AG10803 (cell line): ENCODE measurements at places on chromosomes 3 and 15.

GRCh38 chr3:31405515-31405914 lies 127.2 kb upstream of the STT3B start:
- peak; percentile 28 for DNase-seq

GRCh38 chr3:71579935-71580406 lies 3.6 kb downstream of the FOXP1 start:
- DNase-seq, result peak; percentile 25

- DNase-seq, result peak; percentile 11
These were observed 954 bp downstream of the SV2B start for GRCh38 chr15:91100814-91101607.

DNA sequence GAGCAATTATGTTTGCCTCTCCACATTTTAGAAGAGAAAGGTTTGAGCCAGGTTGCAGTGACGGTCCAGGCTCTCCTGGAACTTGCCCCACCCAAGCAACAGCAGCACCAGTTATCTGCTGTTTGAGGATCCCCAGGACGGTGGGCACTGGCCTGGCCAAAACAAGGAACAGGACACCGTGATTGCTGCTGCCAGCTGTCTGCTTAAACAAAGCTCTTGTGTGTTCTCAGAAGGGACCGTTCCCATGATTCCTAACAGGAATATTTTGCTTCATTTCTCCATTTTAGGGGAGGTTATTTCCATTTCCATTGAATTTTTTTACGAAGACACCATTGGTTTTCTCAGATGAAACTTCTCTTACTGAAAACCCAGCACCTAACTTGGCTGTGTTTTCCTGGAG lies 66.4 kb upstream of the RPL35A start:
- DNase-seq, result no peak

DNA sequence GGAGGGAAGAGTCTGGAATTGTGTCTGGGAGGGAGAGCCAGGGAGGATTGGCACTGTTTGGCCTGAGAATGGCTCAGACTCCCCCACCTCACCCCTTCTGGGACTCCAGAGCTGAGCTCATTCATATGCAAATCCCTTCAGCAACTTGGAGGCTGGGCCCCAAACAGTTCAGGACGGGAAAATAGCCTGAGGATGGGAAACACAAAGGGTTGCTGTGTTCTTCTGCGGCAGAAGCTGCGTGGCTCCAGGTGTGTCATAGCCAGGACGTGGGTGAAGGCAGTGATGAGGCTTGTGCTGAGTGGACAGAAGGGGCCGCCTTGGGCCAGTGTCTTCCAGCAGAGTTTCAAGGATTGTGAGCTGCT lies 16.6 kb downstream of the MASP1 start:
- no peak for DNase-seq

DNA sequence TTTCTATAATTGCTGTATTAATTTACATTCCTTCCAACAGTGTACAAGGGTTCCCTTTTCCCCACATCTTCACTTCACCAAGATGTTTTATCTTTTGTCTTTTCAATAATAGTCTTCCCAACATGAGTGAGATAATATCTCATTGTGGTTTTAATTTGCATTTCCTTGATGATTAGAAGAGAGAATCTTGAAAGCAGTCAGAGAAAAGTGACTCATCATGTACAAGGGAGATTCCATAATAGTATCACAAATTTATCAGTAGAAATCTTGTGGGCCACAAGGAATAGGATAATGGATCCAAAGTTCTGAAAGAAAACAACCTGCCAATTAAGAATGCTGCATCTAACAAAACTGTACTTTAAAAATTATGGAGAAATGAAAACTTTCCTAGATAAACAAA lies 189.3 kb downstream of the NECTIN3 start:
- no peak for DNase-seq

DNA sequence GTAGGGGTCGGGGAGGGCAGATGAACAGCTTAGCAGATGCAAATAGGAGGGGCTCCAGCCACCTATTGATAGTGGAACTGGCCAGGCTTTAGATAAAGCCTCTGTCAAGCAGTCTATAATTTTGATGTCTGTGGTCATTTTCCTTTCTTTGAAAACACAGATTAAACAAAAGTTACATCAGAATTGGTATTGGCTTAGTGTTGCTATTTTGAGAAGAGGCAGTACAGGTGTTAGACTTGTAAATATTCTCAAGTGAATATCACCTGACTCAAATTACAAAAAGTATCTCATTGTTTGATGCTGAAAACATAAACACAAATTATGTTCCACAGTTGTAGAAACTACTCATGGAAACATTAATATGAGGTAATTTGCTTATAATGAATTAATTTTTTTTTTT lies 18.1 kb downstream of the GHRL start:
- DNase-seq, result no peak

GRCh38 chr3:112776836-112777235 lies 69.8 kb downstream of the CD200R1L start:
- no peak for DNase-seq

DNA sequence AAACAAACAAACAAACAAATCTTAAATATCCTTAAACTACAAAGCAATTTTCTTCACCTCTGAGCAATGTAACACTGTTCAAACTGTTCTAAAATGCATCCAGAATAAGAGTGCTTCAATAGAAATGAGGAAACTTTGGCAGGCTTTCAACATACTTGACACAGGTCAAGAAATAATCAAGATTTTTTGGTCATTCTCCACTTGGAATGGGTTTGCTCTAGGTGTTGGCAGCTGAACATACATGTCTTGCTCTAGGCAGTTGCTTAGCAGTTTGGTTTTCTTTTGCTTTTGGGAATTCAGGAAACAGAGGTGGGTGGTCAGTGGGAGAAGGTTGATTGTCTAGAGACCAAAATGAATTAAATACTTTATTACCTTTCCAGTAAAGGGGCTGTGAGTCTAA lies 1.4 kb upstream of the LRRC3B start:
- no peak for DNase-seq

- DNase-seq, result no peak
These were observed 1.4 kb upstream of the PRKCI start for GRCh38 chr3:170220871-170221270.

- no peak for DNase-seq
These were observed 422.4 kb upstream of the ATP11B start for GRCh38 chr3:182370949-182371348.

GRCh38 chr15:35141743-35142471 lies 56.8 kb upstream of the NANOGP8 start:
- peak; percentile 89 for DNase-seq

DNA sequence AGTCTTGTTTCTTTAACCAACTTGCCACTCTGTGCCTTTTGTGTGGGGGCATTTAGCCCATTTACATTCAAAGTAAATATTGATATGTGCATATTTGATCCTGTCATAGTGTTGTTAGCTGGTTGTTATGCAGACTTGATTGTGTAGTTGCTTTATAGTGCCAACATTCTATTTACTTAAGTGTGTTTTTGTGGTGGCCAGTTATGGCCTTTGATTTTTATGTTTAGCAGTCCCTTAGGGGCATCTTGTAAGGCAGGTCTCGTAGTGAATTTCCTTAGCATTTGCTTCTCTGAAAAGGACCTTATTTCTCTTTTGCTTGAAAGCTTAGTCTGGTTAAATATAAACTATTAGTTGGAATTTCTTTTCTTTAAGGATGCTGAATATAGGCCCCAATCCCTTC lies 282.8 kb upstream of the NECTIN3 start:
- DNase-seq, result no peak

DNA sequence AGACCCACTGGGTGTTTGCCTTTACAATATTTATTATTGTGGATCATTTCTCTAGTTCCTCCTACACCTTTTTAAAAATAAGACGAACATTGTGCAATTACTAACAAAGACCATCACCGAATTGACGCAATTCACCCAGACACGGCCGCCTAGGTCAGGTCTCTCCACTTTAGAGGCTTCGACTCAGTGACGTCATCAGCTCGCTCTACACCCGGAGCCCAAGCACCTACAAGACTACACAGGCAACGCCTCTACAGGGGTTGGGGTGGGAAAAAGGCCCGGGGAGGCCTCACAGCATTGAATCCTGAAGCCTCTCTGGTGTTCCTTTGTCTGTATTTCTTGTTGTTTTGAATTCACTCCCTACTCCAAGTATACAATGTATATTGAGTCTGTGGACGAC lies 16.6 kb downstream of the ZIC4 start:
- DNase-seq, result no peak

- no peak for DNase-seq
These were observed 11.0 kb upstream of the C3orf49 start for GRCh38 chr3:63807961-63808565.

DNA sequence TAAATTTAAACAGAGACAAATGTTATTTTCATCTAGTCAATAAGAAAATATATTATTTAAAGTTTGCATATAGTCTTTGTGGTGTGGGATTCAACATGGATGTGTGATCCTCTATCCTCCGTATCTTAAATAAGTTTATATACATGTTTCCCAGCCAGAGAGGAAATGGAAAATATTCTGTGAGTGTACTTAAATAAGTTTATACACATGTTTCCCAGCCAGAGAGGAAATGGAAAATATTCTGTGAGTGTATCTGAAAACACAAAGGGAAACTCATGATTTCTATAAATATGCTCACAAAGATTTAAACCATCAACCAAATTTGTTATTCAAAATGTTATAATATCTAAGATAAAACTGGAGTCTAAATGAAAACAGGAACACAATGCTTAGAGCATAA lies 110.0 kb upstream of the MELTF start:
- no peak for DNase-seq

DNA sequence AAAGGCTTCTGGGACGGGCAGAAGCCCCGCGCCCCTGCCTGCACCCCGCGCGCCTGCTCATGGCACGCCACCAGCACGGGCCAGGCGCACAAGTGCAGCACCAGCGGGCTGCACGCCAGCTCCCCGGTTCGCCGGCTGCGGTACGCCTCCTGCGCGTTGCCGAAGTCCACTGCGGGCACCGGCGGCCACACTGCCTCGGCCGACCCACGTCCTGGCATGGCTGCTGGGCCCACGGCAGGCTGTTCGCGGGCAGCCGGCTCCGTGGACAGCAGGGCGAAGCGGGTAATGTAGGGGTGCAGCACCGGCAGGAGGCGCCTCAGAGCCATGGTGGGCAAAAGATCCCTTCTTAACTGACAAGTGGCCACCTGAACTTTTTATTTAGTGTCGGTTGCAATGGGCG lies 34.8 kb downstream of the MCCC1 start:
- no peak for DNase-seq

GRCh38 chr3:114504941-114505628 lies 211.3 kb downstream of the TIGIT start:
- no peak for DNase-seq

DNA sequence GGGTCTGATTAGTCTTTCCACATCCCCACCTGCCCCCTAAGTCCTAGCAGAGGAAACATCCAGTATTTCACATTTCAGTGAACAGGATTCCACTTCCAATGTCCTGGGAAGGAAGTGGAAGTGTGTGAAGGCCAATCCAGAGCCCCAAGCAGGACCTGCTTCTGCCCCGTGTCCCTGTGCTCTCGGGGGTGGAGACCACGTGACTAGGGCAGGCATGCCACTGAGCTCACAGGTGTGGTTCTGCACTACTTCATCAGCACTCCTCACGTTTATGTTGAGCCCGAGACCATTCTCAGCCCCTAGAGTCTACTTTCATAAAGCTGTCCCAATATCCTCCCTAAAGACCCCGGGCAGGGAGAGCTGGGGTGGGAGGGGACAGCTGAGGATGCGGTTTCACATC lies 84.3 kb downstream of the RAB11A start:
- DNase-seq, result no peak

GRCh38 chr15:31332020-31332680 lies 5.5 kb downstream of the KLF13 start:
- no peak for DNase-seq

GRCh38 chr3:185503521-185503920 lies 4.7 kb upstream of the TMEM41A start:
- DNase-seq, result no peak

GRCh38 chr3:50370594-50370993 lies 11.3 kb upstream of the TMEM115 start:
- DNase-seq, result no peak

GRCh38 chr3:30711151-30711550 lies 104.8 kb downstream of the TGFBR2 start:
- DNase-seq, result no peak

- DNase-seq, result peak; percentile 77
These were observed 34.1 kb upstream of the HACD2 start for GRCh38 chr3:123618768-123619484.

GRCh38 chr15:69223083-69223813 lies 62.8 kb downstream of the GLCE start:
- DNase-seq, result no peak

DNA sequence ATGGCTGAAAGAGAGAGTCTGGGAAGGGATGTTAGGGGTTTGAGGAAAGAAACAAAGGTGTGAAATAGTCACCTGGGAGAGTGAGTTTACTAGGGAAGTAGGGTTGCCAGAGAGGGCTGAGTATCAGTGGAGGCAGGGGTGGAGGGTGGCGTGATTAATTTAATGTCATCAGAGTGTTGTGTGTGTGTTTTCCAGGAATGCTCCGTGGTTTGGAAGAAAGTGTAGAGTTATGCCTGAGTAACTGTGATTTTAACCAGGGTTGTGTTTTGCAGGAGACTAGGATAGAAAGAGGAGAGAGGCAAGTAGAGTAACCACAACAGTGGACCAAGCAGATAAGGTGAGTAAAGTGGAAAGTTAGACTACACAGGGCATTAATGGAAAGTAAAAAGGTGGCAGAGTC lies 27.2 kb downstream of the PLD1 start:
- peak; percentile 52 for DNase-seq

DNA sequence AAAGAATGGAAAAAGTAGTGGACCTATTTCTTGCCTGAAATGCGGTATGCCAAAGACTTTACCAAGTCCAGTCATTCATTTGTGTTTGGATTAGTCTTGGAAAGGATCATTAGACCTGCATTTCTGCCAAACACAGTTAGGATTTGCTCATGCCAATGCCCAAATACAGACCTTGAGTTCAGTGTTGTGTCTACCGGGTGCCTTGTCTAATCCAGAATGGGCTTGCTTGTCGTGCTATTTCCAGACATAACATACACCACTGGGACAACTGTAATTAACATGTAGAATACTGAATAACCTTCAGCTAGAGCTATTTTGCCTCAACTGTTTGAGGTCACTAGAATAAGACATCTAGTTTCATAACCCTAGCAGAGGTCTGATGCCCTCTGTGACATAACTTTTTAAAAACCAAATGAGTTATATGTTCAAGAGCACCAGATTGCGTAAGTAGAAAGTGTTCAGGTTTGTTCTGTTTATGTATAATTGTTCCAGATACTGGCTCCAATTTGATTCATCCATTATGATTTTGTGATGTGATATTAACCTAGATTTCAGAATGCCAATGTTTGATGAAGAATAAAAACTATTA lies 145.3 kb upstream of the DPH6 start:
- no peak for DNase-seq

DNA sequence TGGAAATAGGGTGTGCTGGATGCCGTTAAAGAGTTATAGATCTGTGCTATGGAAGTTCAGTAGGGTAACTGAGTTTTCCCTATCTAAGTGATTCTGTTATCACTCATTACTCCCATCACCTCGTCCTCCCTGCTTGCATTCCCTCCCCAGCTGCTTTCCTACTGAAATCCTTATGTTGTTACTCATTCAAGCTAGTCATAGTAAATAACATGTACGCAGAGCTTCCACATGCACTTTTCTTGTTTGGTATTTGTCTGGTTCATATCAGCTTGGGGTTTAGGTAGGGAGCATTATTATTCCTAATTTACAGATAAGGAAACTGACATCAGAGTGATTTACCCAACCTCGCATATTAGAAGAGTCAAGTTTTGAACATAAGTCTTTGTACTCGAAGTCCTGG lies 135.1 kb downstream of the HCN4 start:
- no peak for DNase-seq
